Ureter (tissue), 1 donor: ENCODE measurements at places on chromosomes 13 and 19. TPM values are rescaled to one million over a fixed set of nuclear protein-coding genes. Genes with fewer than 3 reads are reported as not detected.
A peak's percentile ranks its signal among the peaks of the same experiment; 100 is the strongest.

- DNase-seq, result no peak
These were observed 3.2 kb upstream of the PVR start for GRCh38 chr19:44640518-44640917.

DNA sequence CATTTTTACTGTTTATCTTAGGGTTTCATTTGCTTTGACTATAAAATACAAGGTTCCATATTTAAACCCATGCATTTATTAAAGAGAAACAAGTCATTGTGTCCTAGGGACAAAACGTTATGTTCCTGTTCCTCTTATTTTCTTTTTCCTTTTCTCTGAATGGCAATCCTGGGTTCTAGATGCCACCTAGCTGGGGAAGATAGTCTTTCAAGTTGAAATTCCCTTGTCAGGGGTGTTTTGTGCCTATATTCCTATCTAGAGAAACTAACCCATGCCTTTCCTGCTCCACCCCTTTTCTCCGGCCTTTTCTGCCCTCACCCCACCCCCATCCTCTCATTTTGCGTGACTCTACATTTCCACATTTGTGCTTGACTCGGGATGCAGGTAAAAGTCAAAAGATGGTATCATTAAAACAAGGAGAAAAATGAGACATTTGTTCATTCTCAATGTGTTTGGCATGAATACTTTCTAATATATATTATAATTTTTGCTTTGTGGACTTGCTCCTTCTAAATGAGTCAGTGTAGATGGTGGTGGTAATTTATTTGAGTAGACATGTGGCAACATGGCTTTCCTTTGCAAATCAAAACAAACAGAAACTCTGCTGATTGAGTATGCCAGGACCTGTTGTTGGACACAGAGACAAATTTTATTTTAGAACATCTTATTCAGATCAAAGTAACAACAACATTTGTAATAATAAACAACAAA, 26.8 kb upstream of the STARD13 start:
- no peak for DNase-seq

GRCh38 chr19:4500841-4501591, 17.3 kb downstream of the PLIN4 start:
- DNase-seq, result no peak

- DNase-seq, result no peak
These were observed 44.5 kb downstream of the VWA8 start for GRCh38 chr13:41916173-41916954.

DNA sequence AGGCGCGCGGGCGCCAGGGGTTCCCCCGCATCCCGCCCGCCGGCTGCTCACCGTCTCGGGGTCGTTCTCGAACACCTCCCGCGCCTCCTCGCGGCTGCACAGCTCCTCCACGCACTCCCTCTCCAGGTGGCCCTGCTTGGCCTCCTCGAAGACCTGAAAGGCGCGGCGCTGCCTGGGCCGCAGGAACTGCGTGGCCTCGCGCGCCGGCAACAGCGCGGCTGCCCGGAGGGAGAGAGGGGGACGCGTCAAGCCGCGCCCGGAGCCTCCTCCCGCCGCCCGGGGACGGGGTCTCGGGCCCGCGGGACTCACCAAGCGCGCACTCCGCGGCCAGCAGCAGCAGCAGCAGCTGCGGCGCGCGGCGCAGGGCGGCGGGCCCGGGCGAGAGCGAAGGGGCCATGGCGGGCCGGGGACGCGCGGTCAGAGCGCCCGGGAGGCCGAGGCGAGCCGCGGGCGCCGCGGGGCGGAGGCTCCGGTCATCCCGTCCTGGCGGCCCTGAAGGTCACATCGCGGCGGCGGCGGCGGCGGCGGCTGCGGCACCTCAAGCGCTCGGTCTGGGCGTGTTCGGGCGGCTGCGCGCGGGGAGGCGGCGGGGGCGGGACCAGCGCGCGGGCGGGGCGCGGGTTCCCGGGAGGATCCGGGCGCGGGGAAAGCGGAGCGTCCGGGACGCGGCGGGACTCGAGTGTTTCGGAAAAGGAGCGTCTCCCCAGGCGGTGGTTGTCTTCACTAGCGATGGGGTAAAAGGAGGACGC, at the start of gene GAS6:
Gene GAS6, minus strand, starts transcription at position 553 of the 749 bp plus-strand sequence. Its CDS starts 156 bp downstream, at position 397.
- DNase-seq, result peak; percentile 57

- DNase-seq, result peak; percentile 75
These were observed 69.8 kb downstream of the LRCH1 start for GRCh38 chr13:46622630-46623256.

GRCh38 chr19:38173291-38174041, 50.6 kb downstream of the DPF1 start:
- DNase-seq, result no peak

- peak; percentile 86 for DNase-seq
These were observed at the start of gene CNN2 for GRCh38 chr19:1025960-1026782. Gene CNN2, plus strand, starts transcription at chr19:1026608. Its CDS starts 54 bp downstream, at chr19:1026662.

Gene NDUFA3
- total RNA-seq, result 126 TPM

- no peak for DNase-seq
These were observed 3.2 kb downstream of the SHANK1 start for GRCh38 chr19:50716178-50717025.

DNA sequence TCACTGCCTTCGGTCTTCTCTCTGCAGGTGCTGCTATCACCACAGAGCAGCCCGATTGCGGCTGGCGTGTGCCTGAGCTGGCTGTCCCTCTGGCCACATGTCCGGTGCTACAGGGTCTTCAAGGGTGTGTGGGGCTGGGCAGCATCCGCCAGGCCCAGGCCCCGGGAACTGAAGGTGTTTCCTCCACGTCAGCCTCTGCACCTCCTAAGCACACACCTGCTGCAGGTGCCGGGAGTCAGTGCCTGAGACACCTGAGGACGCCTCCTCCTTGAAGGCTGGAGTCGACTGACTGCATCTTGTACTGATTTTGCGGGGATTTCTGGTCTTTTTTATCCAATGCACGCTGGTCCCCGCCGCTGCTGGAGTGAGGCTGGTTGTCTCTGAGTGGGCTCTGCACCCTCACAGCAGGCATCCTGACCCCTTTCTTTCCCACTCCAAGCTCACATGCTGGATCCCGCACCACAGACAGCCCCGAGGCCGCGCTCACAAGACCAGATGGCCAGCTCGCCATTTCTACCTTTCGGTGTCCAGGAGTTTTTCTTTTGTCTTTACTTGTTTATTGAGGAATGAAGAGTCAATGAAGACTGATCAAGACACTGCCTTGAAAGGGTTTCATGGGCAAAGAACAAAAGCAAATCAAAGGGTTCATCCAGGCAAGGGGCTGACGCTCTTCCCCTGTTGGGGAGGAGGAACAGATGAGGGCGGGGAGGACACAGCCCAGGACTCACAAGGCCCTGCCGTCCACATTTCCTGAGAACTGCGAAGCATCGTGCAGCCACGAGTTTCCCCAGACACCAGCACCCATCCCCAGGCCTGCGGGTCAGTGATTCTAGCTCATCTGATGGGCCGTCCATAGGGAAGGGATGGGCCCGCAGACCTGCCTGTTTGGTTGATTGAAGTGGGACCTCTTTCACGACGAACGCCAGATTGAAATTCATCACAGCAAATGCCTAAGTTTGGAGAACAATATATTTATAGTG, 203.8 kb upstream of the SOX1 start:
- no peak for DNase-seq

- no peak for DNase-seq
These were observed 138.2 kb downstream of the DCLK1 start for GRCh38 chr13:35992964-35993363.

Gene MAP3K10
- total RNA-seq, result 14.4 TPM

DNA sequence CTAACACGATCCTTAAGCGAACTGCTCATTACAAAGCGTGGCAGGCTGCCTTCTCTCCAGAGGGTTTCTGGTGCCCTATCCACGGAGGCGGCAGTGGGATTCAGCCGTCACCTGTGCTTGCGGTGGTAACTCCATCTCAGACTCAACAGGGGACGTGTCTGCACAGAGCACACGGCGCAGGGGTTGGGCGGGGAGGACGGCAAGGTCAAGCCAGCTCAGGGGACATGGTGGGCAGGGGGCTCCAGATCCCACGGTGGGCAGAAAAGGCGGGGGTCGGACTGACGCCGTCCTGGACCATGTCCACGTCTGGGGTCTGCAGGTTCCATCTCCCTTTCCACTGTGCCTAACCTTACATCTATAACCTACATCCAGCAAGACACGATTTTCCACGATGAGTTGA, 70.7 kb downstream of the RASA3 start:
- DNase-seq, result no peak

Gene APOC1
- 32.5 TPM for total RNA-seq

Gene LILRA2
- 2.2 TPM for total RNA-seq

GRCh38 chr13:33284031-33284430, 1.5 kb downstream of the STARD13 start:
- DNase-seq, result no peak

- DNase-seq, result no peak
These were observed 27.7 kb downstream of the CRTC1 start for GRCh38 chr19:18710996-18711751.
